CD4-positive, alpha-beta T cell treated with Interleukin-15 for 1 hour (primary cell): ENCODE measurements at places on chromosomes 11 and 22.

DNA sequence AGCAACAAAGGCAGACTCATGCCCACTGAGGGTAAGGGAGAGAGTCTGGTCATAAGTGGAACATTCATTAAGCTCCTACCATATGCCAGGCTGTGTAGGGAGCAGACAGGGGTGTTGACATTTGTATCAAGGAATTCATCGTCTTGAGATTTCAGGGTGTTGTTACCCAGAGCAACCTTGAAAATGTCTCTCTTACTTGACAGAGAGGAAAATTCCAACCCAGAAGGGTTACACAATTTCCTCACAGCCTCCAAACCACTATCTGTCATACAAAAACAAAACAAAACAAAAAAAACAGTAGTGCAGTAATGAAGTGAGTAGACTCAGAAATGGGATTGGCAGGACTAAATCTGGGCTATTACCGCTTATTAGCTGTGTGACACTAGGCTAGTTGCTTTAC, 113.2 kb downstream of the MIAT start:
- no peak for DNase-seq

GRCh38 chr11:124482362-124483147, 37.1 kb upstream of the OR8B8 start:
- DNase-seq: no peak

- DNase-seq: no peak
These were observed 88.4 kb downstream of the MORC2 start for GRCh38 chr22:30880181-30880601.

GRCh38 chr11:120513436-120514315, 2.1 kb downstream of the GRIK4 start:
- DNase-seq: no peak

- no peak for DNase-seq
These were observed 19.5 kb upstream of the IGLL5 start for GRCh38 chr22:22867996-22868715.

DNA sequence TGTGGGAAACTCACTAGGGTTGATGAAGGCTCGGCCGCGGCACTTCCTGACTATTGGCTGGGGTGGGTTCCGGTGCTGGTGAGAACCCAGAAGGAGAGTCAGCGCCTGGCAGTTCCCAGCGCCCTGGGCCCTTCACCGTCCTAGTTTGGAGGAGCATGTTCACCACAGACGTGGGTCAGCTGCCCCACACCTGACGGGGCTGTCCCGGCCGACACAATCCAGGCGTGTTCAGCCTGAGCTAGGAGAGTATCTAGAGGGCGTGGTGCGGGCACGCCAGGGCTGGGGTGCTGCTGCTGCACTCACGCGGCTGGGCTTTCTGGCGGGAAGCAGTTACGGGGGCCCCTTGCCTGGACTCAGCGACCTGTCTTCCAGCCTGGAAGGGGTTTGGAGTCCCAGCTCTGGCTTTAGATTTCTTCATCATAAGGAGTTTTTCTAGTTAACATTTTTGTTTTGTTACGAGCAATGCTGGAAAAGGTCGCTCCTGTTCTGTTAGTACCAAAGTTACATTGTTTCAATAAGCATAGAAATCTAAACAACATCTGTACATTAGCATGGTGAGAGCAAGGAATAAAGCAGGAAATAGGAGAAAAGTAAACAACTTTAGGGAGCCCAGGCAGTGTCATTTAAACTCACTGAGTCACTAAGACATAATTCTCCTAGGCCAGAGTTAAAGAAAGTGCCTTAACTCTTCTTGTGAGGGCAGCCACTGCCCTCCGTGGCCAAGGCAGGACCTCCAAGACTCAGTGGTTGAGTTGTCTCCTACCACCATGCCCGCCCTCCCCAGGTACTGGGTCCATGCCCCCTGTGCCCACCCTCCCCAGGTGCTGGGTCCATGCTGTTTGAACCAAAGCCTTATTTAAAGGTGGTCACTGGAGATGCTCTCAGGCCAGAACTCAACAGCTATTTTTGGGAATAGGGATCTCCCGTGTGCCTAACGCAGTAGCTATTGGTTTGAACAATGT, 12.1 kb upstream of the ADORA2A start:
- DNase-seq: no peak

DNA sequence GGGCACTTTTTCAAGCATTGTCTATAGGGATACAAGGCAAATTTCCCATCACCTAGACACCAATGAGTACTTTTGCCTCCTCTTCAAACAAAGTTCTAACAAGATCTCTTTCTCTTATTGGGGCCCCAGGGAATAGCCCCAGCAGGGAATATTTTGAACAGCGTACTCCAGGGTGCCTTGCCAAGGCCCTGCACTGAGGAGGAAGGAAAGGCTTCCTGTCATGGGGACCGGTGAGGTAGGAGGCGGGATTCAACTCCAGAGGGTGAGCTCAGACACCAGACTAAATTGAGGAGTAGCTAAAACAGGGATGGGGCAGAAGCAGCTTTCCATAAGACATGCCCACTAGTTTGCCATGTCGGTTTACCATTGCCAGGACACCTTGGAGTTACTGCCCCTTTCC, 28.0 kb upstream of the OR56B4 start:
- no peak for DNase-seq

- no peak for DNase-seq
These were observed 105.6 kb upstream of the TBCEL start for GRCh38 chr11:120918257-120918656.

DNA sequence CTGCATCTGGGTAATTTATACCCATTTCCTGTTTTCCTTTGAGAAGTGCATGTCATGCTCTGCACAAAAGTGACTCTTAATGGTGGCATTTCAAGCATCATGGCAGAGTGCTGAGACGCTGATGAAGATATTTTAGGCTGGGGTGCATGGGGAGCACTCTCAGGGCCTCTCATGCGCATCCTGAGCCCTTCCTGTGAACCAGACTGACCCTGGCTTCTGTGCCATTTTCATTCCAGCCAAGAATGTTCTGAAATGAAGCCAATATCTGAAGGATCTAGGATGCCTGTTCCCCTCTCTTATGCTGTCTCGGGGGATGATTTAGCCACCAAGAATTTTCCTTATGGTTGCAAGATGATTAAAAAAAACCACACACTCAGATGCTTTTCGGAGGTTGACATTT, 61.5 kb downstream of the MIAT start:
- no peak for DNase-seq

DNA sequence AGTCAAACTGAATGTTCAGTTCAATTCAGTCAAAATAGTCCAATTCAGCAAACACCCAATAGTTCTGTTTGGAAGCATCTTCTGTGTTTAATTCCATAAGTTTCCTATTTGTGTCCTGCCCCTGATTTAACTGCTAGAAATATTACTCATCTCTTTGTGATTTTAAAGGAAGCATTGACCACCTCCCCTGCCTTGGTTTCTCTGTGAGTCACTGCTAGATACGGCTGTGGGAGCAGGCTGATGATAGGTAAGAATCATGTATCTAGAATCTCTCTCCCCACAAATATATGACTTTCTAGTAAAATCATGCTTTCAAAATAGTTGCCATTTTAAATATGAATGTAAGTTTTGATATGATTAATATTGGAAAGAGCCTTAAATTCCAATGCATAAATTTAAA, 888.5 kb downstream of the NTM start:
- DNase-seq: no peak

DNA sequence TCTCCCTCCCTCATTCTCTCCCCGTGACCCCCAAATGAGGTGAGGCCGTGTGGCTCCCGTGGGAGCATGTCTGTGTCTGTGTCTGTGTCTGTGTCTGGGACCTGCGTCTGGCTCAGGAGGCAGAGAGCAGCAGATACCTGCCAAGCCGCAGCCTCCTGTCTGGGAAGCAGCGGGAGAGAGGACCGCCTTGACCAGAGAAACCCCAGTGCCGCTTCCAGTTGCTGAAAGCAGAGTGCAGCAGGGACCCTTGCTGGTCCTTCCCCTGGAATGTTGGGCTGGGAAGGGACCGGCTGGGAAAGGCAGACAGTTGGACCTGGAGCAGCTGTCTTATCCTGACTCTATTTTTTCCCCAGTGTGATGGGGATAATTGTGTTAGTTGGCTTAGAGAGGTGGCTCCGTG, 525 bp downstream of the CSDC2 start:
- no peak for DNase-seq

DNA sequence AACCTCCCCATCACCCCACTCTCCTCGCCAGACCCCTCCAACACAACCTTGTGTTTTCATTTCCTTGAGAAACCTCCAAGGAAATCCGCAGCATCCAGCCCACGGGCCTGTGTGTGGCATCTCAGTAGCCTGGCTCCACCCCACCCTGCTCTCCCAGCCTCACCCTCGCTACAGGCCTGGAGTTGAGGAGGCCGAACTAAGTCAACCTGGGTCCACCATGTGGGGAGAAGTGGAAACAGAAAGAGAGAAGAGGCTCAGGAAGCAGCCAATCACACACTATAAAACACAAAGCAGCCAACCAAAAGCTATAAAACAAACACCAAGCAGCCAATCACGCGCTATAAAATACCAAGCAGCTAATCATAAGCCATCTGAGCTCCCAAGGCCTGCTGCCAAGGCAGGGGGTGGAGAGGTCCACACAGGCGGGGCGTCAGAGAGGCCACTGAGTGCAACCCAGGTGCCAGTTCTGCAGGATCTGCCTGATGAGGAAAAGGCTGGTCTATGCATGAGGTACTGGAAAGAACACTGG, 72.0 kb downstream of the MICAL3 start:
- DNase-seq: no peak

DNA sequence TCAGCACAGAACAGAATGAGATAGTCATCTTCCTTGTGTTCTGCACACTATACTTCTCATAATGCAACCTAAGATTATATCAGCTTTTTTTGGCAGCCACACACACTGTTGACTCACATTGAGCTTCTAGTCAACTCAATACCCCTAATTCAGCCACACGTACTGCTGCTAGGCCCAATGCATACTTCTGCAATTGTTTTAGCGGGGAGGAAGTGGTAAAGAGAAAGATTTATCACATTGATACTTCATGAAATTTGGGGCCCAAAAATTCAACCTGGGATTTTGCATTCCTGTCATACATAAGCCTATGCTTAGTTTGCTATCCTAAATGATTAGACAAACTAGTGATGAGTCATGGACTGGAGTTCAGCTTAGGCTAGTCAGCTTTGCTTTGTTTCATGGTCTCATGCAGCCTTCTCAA, 8.6 kb upstream of the UPB1 start:
- no peak for DNase-seq

- peak; percentile 62 for DNase-seq
These were observed at the start of gene JHY for GRCh38 chr11:122882189-122882856. Gene JHY, plus strand, starts transcription at chr11:122882759. Its CDS starts 3,091 bp downstream, at chr11:122885850.

- no peak for DNase-seq
These were observed 102.1 kb downstream of the C11orf91 start for GRCh38 chr11:33598426-33599069.

DNA sequence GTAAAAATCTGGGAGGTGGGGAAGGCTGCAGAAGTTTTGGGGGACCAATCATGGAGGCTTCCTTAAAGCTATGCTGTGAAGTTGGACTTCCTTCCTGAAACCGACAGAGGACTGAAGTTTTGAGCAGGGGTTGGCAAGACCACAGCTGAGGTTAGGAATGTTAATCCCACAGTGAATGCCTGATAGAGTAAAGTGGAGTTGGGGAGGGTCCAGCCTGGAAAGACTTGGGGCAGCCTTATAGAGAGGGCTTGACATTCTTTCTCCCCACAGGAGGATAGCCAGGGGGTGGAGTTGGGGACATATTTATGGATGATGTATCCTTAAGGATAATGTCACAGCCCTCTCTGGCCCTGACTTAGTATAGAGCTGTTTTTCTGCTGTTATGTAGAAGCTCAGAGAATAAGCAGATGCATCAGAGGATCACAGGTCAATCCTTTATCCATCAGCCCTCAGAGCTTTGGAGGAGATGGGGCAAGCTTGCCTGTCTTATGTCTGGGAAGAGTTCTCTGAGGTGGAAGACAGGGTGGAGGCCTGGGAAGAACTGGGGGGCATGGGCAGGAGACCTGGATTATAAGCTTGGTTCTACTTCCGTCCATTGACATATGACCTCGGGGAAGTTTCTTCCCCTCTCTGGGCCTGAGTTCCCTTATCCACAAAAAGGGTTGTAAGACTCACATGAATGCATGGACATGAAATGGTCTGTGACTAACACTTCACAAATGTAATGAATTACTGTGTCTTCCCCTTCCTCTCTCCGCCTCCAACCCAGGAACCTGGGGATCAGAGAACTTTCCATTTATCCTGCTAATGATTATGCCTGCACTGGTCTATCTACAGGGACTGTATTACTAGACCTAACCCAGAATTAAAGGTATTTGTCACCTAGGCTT, 317.8 kb downstream of the MIAT start:
- no peak for DNase-seq
